Left lobe of liver (tissue), 2 donors: ENCODE measurements at places on chromosomes 2 and 18.

DNA sequence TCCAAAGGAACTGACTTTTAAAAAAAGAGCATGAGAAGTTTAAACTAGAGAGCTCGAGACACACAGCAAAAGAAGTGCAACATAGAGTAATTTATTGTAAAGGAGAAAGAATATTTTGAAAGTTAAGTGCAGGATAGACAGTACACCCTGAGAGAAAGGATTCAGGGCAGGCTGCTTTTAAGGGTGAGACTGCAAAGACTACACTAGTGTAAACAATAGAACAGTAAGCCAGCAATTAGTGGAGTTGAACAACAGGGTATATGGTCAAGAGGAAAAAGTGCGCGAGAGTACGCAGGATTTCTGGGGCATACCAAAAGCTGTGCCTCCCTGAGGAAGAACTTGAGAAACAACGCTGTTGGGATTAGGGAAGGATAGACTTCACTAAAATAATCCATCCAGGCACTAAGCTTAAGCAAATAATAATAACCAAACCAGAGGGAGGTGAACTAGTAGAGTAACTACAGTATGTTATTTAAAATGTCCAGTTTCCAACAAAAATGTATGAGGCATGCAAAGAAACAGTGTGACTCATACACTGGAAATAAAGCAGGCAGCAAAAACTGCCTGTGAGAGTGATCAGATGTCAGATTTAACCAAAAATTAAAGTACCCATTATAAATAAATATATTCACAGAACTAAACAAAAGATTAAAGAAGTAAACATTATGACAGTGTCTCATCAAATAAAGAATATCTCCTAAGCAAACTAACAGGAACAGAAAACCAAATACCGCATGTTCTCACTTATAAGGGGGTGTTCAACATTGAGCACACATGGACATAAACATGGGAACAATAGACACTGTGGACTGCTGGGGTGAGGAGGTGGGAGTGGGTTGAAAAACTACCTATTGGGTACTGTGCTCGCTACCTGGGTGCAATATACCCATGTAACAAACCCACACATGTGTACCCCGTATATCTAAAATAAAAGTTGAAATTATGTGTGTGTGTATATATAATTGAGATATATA is 40.5 kb upstream of the EMILIN2 start:
- no peak for DNase-seq

DNA sequence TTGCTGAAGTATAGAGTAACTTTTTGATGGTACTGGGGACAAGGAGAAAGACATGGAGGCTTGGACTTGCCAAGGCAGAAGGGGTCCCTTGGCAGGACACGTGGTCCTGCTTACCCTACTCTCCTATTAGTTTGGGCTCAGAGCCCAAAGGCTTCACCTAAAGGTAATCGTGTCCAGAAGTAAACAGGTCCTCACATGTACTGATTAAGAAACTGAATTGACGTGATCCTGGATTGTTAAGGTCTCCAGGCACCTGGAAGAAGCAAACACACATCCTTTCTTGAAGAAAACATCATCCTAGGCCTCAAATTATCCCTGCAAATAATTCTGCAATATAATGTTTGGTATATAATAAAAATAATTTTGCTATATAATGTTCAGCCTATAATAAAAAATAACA is 50.0 kb downstream of the DTNB start:
- DNase-seq = no peak

DNA sequence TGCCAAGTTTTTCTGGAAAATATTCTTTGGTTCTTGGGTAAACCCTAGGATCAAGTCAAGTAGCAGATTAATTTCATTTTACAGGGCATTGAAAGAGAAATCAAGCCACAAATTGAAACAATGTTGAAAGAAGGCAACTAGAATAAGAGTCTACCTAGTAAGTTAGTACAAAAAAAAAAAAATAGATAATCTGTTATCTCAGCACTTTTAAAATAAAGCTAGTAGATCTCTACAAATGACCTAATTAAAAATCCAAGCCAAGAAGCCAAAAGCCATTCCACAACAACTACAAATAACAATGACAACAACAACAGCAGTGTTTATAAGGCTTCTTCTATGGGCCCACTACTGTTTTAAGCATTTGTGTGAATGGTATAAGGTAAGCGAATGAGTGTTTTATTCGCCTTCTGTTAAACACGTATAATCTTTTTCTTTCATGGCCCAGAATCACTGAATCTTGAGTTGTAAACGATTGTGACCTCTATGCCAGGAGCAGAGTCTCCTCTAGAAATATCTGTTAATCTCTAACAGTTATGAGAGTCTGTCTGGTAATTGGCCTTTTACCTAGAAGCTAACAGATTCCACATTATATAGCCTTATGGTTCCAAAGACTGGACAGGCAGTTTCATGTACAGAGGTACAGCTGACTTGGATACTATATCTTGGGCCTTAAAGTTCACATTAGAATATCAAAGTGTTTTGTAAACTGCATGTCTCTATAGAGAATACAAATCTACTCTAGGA is 28.6 kb upstream of the CUL3 start:
- no peak for DNase-seq

- no peak for DNase-seq
Observed at GRCh38 chr2:236250909-236251579, 13.2 kb downstream of the ASB18 start.

DNA sequence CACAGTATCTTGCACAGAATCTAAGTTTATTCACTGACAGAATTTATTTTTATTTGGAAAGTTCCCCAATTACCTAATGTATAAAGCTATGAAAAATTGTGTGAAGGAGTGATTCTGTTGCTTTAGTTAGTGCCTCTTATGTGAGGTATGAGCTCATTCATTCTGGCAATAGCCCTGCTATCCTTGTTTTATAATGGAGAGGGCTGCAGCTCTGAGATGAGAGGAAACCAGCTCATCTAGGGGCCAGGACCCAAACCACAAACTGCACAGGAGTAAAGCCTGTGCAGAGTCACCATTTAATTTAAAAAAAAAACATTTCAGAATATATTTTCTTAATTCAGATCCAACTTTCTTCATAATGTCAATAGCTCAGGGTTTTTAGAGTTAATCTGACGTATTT is 383.0 kb downstream of the TMEM182 start:
- no peak for DNase-seq

DNA sequence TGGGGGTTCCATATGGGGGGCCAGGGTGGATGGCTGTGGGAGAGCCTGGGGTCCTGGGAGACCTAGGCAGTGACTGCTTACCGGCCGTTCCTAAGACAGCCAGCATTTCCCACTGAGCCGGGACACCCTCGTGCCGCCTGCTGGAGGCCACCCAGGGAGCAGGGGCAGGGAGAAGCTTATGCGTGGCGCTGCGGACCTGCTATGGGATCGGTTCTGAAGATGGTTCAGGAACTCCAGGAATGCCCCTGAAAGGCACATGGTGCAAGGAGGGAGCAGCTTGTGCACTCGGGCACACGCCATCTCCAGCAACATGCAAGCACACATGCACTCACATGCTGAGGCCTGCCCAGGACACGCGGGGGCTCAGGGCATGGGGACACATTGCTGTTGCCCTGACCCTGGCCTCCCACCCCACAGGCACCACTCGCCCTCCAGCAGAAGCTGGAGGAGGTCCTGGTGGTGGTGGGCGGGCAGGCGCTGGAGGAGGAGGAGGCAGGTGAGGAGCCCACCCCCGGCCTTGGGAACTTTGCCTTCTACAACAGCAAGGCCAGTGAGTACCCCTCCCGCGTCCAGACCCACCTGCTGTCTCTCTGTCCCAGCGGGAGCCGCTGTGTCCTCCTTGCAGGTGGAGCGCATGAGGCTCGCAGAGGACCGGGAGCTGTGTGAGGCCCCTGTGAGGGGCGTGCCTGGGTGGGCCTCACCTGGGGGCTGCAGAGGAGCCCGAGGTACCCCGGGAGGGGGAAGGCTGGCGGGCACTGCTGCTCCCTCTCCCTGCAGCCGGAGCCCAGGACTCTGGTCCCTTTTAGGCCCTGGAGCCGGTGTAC is 4.1 kb downstream of the KLHL30 start:
- DNase-seq = no peak

DNA sequence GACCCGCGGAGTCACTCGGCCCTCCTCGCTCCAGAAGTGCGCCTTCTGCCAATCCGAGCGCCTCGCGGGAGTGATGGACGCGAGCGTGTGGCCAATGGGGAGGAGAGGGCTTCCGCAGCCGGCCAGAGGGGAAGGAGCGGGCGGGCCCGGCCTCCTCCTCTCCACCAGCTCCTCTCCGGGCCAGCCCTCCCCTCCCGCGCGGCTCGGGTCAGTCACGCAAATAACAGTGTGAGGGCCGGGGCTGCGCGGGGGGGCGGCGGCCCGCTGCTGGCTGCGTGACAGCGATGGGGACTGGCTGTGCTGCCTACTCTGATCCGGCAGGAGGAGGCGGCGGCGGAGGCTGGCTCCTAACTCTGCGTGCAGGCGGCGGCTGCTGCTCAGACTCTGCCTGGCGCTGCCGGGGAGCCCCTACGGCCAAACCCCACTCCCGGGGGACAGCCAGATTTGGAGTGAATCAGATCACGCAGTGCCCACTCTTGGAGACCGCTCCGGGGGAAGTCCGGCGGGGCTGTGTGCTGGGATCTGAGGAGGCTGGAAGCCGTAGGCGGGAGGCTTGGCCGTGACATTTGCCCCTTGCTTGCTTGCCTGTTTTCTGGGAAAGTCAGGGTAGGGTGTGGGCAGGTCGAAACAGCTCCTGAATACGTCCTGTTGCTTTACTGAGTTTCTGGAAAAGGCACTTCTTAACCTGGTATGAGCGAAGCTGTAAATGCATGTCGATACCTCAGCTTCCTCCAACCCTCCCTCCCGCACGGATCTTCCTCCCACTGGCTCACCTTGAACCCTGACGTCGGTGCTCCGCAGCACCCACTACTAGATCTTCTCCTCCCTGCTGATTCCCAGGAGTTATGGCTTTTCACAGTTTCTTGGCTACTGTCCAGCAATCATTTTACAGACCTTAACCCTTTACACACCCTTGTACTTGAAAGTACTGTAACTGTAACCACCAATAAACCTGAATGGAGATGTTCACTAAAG is 97.9 kb upstream of the SERTAD2 start:
- no peak for DNase-seq

GRCh38 chr2:113858764-113859163 is 31.1 kb upstream of the ACTR3 start:
- no peak for DNase-seq

GRCh38 chr18:78675231-78675630 is 304.4 kb upstream of the SALL3 start:
- no peak for DNase-seq

- DNase-seq = no peak
Observed at GRCh38 chr18:78790960-78791359, 188.7 kb upstream of the SALL3 start.

DNA sequence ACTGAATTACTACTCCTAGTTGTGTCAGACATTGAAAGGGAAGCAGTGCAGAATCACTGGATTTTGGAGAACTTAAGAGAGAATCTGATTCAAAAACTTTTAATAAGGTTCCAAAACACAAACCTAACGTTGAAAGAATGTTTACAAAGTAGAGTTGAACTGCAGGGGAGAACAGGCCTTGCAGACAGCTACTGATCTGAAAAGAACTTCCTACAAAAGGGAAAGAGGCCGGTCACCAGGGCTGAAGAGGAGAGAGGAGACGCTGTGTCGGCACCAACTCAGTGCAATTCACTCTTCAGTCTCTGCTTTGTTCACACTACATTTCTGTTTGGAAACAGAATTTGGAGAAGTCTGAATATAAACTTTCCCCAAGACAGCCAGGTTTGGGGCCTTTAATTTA is 124.0 kb downstream of the GAREM1 start:
- DNase-seq = no peak

- no peak for DNase-seq
Observed at GRCh38 chr2:53670331-53670730, 97.3 kb upstream of the CHAC2 start.

GRCh38 chr2:60857056-60857455 is 24.3 kb upstream of the REL start:
- DNase-seq = no peak

DNA sequence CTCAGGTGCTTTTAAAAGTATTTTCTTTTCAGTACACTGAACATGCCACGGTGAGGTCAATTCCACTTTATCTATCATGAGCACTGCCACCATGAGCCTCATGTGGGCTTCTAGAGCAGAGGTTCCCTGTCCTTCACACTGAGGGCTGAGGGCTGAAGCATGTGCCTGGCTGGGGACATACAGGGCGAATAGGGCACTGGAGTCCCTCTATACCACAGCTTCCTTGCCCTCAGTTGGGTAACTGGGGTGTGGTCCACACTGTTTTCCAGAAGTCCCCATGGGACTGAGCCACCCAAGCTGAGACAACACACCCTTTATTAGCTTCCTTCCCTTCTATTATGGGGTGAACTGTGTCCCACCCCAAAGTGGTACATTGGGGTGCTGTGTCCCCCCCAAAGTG is 172.2 kb upstream of the ID2 start:
- DNase-seq = no peak

GRCh38 chr18:48805826-48806535 is 144.8 kb downstream of the SMAD7 start:
- no peak for DNase-seq

- no peak for DNase-seq
Observed at GRCh38 chr2:43129676-43130547, 96.5 kb downstream of the ZFP36L2 start.

- no peak for DNase-seq
Observed at GRCh38 chr2:28545590-28546200, 49.8 kb downstream of the PLB1 start.

DNA sequence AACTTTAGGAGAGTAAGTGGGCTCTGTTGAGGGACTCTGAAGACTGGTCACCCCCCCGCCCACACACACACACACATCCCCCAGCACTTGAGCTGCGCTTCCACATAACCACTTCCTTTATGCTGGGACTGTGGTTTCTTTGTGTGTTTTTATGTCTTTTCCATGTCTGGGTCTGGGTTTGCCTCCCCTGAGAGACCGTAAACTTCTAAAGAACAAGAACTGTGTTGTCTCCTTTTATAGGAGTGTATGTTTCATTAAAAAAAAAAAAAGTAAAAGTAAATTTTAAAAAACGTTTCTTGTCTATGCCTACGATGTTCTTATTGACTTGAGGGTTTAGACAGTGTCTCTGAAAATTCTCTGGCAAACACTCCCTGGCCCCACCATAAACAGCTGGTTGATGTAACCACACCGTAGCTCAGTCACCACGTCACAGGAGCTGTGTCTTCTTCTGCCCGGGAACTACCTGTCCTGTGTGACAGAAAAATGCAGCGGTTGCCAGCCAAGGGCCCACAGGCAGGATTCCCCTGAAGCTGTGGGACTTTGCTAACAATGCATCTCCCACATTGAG is 68.0 kb downstream of the KLHL29 start:
- DNase-seq = no peak

DNA sequence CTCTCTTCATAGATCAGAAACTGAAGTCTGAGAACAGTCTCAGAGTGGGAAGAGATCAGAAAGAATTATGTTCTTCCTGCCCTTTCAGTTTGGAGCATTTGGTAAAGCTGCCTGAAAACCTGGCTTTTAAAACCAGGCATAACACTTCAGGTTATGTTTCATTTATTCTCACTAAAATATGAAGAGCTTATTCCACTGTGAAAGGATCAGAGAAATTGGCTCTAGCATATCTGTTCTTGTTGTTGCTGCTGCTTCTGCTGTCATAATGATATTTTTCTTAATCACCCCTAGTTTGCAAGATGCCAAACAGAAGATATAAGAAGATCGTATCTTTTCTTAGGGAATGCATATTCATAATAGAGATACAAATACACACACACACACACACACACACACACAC is 476.9 kb downstream of the XIRP2 start:
- no peak for DNase-seq

- DNase-seq = no peak
Observed at GRCh38 chr2:14716319-14716718, 83.8 kb downstream of the LRATD1 start.
